Lower leg skin (tissue), 4 donors: ENCODE measurements at places on chromosomes 2 and 18.

DNA sequence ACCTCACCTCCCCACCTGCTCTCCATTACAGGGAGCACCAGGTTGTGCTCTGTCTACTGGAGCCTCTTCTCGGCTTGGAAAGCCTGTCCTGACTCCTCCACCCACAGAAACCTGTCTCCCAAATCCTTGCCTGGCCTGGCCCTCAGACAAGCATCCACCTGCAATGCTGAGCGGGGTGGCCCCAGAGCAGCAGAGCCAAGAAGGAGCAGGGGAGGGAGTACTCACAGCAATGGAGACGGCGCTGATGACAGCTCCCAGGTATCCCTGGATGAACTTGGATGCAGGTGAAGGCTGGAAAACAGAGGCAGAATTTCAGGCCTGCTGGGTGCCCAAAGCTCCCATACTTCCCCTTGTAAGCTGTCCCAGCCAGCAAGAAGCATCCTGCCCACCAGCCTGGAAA lies 72.8 kb downstream of the SFXN5 start:
- peak; percentile 39 for DNase-seq

GRCh38 chr2:29831560-29831959 lies 89.8 kb downstream of the ALK start:
- DNase-seq: no peak

DNA sequence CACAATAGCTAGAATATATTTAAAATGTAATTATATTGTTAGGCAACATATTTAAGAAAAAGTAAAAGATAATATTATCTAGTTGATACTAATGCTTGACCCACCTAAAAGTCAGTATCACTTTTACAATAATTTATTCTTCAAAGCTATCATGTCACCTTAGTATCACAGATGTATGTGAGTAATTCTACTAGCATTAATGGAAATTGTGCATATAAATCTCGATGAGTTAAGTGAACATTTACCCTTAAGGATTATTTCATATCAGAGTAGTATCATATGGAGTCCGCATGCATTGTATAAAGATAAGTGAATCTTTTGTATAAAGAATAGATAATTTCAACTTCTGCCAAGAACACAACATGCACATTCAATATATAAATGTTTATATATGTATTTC lies 103.4 kb downstream of the AGPS start:
- no peak for DNase-seq

GRCh38 chr2:232997749-232998665 lies 15.0 kb downstream of the NGEF start:
- DNase-seq: no peak

- no peak for DNase-seq
Observed at GRCh38 chr18:54859667-54860421, 31.6 kb downstream of the RAB27B start.
